ENCODE measurements at places on chromosomes 7 and 10.

DNA sequence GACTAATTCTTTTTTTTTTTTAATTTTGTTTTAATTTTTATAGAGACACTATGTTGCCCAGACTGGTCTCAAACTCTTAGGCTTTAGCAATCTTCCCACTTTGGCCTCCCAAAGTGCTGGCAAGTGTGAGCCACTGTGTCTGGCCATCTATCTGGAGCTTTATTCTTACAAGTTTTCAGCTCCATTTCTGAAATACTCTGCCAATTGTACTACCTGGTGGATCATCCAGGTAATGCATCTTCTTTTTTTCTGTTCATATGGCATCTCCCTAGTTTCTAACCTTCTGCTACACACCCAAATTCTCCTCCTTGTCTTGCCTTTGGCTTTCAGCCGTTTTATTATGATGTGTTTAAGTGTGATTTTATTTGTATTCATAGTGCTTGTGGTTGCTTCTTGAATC, 40.2 kb downstream of the ZNF365 start:
- no peak for DNase-seq

GRCh38 chr10:60901561-60902235, 42.3 kb downstream of the RHOBTB1 start:
- no peak for DNase-seq

DNA sequence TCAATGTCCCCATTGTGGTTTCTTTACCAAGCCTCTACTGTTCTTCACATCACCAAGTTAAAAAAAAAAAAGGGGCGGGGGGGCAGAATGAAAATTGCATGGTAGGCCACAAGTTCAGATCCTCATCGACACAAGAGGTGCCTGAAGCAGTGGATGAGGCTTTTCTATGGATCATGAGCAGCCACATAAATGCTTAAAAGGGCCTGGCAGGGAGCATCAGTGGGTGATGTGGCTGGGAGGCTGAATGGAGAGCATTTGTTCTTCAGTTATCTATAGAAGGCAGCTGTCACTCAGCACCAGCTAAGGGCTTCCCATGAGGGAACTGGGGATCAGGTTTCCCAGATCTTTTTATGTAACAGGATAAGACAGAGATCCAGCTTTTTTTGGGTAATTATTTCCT, 117.9 kb downstream of the CFTR start:
- DNase-seq = no peak

DNA sequence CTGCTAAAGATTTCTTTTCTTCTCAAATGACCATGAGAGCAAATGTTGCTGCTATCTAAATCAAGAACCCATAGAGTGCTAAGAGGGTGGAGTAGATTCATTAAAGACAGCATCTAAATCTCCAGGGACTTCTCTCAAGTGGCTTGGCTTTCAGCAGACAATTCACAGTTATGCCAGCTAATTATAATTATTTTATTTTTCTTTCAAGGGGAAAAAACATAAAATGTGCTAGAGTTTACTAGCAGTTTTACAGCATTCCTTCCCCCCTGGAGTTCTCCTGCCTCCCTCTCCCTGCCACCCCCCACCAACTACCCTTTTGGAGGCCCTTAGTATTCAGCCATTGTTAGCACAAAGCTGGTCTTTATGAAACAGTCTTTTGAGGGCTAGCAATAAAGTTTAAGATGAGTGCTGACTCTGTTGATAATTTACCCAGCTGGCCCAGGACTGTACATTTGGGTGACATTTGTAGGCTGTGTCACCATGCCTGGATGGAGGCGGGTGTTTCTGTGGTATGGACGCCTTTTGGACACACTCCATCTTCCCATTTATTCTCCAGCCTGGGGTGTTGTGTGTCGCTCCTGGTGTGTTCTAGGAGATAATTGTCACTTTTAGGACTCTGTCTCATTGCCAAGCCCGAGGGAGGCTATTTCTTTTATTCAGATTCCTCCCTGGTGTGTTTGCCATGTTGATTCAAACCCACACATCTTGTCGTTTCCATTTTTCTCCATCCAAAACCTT, 160.2 kb downstream of the CREB5 start:
- DNase-seq = no peak

- DNase-seq = no peak
These were observed 82.9 kb downstream of the CADPS2 start for GRCh38 chr7:122803323-122803722.

DNA sequence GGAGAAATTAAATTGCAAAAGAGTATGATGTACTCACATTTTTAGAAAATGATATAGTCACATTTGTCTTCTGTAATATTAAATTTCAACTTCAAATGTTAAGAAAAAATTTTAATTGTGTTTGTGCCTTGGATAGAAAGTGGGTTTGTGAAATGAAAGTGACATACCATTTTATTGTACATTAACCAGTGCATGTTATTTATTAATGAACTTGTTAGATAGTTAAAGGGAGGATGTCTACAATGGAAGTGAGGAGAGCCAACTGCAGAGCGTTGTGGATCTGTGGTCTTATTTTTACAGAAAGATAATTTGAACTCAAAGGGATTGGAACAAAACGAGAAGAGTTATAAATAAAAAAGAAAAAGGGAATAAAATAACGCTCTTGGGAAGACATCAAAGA, 291.7 kb downstream of the ARL4A start:
- no peak for DNase-seq

- DNase-seq = no peak
These were observed 60.6 kb upstream of the AKR1C1 start for GRCh38 chr10:4902571-4903011.

DNA sequence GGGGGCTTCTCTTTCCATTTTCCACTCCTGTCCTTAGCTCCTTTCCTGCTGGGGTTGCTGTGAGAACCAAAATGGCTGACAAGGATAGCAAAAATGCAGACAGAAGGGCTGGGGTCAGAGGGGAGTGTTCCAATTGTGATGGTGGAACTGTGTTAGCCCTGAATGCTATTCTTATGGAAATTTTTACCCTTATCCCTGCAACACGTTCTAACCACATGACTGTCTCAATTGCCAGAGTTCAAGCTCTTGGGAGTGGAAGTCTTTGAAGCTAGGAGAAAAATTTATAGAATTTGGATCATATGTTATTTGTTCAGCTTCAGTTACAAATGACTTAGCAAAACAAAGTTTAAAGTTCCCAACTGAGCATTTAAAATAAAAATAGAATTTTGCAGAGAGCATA, 134.1 kb downstream of the ADCYAP1R1 start:
- DNase-seq = no peak

- no peak for DNase-seq
These were observed 12.1 kb downstream of the KBTBD2 start for GRCh38 chr7:32879460-32879859.

- no peak for DNase-seq
These were observed 5.4 kb upstream of the HSPB1 start for GRCh38 chr7:76296743-76297740.

- no peak for DNase-seq
These were observed 28.7 kb downstream of the NET1 start for GRCh38 chr10:5441106-5441505.

DNA sequence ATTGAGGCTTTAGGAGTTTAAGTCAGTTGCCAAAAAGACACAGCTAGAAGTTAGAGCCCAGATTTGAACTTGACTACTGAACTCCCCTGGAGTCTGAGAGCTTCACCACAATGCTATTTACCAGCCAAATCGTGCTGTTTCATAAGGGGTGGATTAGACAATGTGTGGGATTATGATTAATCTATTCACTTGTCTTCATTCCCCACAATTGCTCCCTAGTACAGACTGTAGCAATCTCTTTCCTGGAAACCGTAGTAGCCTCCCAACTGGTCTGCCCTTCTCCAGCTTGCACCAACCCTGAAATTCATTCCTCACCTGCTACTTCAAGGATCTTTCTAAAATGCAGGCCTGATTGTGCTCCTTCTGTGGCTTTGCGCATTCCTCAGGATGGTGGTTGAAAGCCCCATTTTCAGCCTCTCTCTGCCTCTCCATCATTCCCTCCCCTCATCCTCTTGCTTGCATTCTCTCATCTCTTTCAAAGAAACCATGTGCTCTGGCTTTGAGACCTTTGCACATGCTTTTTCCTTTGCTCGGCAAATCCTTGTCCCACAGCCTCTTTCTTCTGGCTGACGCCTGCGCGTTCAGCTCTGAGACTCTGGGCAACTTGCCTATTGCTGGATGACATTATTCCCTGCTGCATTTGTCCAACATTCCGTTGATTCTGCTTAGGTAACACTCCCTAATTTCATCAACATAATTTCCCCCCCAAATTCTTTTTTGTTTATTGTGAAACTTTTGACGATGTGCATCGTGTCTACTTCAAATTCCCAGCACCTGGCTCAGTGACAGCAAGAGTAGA, 145.1 kb downstream of the ADRA2A start:
- no peak for DNase-seq

DNA sequence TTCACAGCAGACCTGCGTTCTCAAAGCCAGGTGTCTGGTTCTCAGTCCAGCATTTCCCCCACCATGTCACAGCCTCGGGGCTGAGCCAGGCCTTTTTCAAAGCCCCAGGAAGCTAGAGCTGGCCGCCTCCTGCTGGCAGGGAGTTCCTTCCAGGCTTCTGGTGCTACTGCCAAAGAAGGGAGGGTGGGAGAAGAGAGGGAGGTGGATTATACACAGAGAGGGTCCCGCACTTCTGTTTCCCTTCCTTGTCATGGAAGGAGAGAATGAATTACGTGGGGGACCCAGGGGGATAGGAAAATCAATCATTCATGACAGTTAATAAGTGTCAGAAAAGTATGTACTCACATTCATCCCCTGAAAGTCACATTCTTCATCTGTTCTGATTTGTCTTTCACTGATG, 600 bp upstream of the LGI1 start:
- DNase-seq = no peak

DNA sequence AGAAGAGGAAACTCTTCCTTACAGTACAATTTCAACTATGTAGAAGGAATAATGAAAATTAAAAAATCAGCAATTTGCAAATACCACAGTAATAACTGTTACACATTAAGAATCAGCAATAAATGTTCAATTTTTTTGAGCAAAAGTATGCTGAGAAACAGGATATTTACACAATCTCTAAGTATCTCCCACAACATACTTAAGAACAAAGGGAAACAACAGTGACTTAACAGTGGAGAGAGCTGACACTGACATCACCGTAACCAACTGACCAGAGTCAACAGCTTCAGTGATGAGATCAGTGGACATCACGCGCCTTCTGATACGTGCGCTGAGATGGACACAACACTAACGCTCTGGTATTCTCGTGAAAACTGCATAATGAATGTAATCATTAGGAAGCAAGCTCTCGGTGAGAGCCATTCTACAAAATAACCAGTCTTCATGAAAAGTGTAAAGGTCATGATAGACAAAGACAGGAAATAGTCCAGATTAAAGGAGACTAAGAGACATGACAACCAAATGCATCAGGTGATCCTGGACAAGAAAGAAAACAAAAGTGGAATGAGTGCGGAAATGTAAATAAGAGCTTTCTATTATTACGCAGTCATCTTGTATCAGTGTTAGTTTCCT, 82.6 kb downstream of the PIP4K2A start:
- DNase-seq = no peak

DNA sequence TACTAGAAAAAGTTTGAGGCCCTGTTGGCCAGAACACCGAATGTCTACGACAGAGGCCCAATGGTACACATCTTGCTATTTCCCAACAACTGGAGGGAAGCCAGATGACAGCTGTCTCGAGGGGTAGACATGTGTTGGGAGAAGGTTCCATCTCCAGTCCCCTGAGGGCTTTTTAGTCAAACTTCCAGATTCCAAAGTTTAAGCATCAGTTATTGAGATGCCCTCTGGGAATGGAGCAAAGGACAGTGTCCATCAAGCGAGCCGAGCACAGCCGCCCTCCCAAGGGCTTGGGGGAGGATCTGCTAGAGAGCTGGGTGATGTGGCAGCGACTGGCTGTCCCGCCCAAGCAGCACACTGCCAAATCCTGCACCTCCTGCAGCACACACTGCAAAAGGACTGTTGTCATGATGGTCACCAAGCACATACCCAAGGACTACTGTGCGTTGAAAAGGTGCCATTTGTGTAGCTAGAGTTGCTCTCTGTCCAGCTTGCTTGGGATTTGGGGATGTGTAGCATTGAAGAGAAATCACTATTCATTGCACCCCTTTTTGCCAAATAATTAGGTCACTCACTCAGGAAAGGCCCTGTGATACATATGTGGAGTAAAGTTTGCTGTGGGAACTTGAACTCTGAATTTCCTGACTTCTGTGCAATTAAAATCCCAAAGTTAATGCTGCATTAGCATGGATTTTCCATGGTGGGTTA, 164.6 kb downstream of the TRIL start:
- DNase-seq = no peak

DNA sequence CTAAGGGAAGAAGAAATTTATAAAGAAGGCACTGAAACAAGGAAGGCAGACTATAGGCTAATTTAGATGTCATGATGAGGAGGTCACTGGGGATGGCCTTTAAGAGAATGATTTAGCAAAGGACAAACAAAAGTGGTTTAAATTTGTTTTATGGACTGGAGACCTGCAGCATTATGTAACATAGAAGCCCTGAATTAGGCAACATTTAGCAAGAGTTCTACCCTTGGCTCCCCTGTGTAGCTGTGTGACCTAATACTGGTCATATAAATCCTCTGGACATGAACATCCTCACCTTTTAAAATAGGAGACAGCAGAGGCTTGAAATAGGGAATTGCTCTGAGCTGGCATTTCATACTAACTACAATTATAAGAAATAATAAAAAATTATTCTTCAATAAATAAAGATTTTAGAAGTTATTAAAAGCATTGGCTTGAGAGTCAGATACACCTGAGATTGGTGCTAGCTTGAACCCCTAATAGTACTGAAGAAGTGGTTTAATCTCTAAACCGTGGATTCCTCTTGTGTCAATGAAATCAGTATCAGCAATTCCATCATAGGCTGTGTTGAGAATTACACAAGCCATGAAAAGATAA, 48.9 kb downstream of the RNLS start:
- no peak for DNase-seq

DNA sequence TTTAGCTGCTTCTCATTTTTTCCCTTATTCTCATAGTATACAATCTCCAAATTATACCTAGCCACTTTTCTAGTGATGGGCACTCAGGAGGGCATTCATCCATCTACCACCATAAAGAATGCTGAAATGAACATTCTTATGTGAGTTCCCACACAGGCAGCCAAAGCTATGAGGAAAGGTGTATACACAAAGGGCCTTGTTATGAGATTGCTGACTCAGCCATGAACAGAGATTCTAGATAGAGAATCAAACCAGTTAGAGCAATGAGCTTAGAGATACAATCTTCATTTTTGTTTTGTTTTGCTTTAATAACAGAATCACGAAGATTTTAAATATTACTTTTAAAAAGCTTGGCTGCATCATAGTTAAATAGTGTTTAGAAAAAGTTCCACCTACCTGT, 54.8 kb upstream of the TNKS2 start:
- DNase-seq = no peak

All from stimulated activated CD8-positive, alpha-beta memory T cell treated with anti-CD3 and anti-CD28 coated beads, Interleukin-12 subunit alpha, Interleukin-12 subunit beta, amount 100 ng/mL, for 1 hour (primary cell).